ENCODE measurements at places on chromosomes 6 and 20.

- DNase-seq, result no peak
These were observed 25.0 kb downstream of the TGM6 start for GRCh38 chr20:2405693-2406065.

DNA sequence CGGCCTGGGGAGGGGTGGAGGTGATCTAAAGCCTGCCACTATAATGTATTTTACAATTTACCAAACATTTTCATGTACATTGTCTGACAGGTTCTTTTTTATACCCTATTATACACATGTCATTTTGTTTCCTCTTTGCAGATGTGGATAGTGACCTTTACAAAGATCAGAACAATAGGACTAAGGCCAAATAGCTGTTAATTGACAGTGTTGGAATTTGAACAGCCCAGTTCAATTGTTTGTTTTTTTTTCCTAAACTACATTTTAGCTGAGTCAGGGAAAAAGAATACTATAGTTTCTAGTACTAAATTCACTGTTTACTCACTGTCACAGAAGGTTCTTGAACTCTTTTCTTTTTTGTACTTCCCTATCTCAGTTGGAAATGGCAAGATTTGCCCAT is 40.2 kb downstream of the PGM3 start:
- no peak for DNase-seq

DNA sequence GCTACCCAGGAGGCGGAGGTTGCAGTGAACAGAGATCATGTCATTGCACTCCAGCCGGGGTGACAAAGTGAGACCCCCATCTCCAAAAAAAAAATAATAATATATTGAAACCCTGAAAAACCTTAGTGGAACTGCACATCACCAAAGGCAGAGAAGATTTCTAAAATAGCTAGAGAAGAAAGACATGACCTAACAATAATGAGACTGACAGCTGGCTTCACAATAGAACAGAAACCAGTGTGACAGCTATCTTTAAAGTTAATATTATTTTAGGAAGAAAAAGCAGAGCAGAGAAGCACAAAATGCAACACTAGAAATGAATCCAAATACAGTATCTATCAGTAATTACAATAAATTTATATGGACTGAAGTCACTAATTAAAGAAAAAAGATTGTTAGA is 67.1 kb upstream of the FLRT3 start:
- no peak for DNase-seq

- DNase-seq, result no peak
These were observed 6.9 kb upstream of the CABLES2 start for GRCh38 chr20:62413896-62414481.

GRCh38 chr20:24673678-24674570 is 204.5 kb downstream of the SYNDIG1 start:
- DNase-seq, result no peak

DNA sequence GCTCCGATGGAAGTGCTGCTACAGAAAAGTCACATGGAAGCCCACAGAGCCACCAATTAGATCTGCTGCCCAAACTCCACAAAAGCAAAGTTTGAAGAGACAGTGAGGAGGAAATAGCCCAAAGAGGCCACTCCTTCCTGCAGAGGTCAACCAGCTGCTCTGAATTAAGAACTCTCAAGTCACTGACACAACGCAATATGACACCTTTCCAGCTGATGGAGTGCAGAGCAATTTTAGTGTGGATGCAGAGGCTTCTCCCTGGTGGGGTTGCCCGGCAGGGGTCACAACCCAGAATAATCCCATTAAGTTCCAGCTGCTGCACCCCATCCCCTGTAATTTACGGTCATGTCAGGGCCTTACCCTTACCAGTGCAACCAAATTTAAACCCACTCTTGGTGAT is 361.9 kb upstream of the JARID2 start:
- no peak for DNase-seq

GRCh38 chr6:12490904-12491571 is 200.9 kb downstream of the EDN1 start:
- DNase-seq, result no peak

DNA sequence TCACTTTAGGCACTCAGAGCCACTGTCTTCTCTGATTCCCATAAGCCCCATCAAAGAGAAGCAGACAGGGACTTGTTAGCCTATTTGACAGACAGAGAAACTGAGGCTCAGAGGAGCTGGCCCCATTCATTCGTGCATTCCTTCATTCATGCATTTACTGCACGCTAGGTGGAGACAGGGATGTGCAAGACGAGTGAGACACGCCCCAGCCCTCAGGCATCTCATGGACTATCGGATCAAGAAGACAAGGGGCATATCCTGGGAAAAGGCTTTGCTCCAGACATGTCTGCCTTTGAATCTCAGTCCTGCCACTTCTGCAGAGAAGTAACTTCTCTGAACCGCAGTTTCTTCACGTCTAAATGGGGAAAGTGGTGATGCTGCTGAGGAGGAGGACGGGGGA is 54.1 kb downstream of the BPIFB1 start:
- no peak for DNase-seq

DNA sequence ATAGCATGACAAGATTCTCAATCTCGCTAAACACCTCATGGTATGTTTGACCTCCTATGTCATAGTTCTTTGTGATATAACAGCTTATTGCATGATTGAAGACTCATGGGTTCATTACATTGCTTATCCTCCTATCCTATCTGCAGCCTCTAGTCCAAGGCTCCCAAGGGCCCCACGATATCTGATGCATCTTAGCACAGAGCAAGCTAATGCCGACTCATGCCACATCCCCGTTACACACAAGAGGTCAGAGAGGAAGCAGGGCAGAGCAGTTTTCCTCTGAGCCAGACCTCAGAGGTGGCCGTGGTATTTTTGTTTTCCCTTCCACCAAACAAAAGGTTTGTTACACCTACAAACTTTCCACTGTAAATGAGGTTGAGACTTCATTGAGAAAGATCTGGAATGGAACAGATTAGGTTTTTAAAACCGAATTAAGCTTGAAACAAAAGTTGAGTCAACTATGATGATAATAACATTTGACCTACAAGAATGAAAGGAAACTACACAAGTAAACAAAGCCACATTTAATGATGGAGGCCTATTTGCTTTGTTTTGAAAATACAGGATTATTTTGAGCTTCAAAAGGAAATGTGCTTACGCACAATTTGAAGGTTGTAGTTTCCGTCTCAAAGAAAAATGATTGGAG is 133.9 kb upstream of the MYLIP start:
- DNase-seq, result no peak

GRCh38 chr6:8420031-8420588 is 15.2 kb downstream of the SLC35B3 start:
- DNase-seq, result no peak

- DNase-seq, result no peak
These were observed 16.0 kb downstream of the FOXO3 start for GRCh38 chr6:108576709-108577108.

- no peak for DNase-seq
These were observed 80.5 kb upstream of the SGK1 start for GRCh38 chr6:134398453-134398852.

DNA sequence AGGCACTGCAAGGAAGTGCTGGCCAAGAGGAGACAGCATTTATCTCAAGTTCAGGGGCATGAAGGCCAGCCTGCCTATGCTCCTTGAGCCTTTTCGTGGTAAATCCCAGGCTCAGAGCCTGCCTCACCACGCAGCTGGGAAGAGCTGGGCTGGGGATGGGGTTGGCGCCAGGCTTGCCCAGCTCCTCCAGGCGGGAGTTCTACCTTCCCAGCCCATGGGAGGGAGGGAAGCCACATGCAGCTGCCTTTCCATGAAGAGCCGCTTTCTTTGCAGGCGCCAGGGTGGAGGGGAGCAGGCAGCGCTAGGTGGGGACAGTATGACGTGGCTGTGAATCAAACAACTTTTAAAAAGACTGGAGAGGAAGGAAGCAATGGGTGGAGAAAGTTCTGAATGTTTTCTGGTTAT is 19.5 kb upstream of the SIRT5 start:
- DNase-seq, result no peak

GRCh38 chr6:88358846-88359245 is 192.7 kb upstream of the CNR1 start:
- DNase-seq, result no peak

GRCh38 chr6:35213824-35214756 is at the start of gene SCUBE3:
Gene SCUBE3 (plus strand): TSS chr6:35213956. CDS start chr6:35214419, 463 bp downstream.
- no peak for DNase-seq

- no peak for DNase-seq
These were observed 28.2 kb downstream of the CBFA2T2 start for GRCh38 chr20:33518071-33518470.

GRCh38 chr20:36644032-36644705 is 1.8 kb downstream of the SLA2 start:
- DNase-seq, result no peak

GRCh38 chr6:11208267-11208666 is 24.2 kb downstream of the NEDD9 start:
- no peak for DNase-seq

DNA sequence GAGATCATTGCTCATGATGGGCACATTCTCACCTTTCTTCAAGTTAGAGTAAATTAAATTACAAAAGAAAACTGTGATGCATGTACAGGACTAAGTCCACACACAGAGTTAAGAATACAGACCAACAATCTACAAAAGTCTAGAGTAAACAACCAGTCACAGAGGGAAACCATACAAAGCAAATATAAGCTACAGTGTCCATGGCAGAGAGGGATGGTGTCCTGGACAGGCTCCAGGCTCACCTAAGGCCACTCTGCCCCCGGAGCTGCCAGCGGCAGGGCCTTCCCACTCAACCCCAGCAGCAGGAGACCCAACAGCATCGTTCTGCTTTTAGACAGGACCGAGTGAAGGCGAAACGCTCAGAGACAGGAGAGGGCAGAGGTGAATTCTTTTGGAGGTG is 16.0 kb downstream of the PDE10A start:
- DNase-seq, result no peak

DNA sequence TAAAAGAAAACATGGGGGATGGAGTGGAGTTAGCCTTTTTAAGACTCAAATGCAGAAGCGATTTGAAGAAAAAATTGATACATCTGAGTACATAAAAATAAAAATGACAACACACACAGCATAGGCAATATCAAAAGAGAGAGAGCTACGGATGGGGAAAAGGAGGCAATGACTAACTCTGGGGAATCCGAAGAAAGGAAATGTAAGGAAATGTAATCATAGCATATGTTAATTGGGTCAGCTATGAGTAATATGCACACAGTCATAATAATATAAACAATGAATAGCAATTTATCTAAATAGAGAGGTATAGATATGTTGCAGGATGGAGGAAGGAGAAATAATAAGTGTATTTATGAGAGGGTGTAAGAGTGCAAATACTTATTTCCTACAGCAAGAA is 83.4 kb downstream of the NOL4L start:
- no peak for DNase-seq

DNA sequence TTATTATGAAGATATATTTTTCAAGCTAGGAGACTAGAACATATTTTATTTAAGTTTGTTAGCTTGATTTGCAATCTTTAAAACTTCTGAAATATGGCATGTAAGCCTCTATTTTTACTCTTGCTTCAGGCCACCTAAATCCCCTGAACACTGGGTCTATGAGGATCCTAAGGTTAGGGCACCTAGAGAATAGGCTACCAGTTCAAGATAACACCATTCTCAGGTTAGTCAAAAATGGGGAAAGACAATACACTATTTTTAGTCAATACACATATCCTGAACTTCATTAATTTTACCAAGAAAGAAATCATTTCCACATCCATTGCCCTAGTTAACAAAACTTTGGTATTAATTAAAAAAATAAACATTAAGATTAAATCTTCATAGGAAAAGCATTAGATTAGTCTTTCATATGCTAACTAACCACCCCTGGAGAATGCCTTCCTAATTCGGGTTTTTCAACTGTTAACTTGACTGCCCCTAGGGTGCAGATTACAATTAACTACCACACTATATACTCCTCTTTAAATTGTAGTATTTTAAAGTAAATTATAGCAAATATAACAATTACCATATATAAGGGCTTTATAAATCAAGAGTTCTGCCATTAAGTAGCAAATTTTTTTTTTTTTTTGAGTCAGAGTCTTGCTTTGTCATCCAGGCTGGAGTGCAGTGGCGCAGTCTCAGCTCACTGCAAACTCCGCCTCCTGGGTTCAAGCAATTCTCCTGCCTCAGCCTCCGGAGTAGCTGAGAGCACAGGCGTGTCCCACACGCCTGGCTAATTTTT is 6.7 kb upstream of the HSF2 start:
- no peak for DNase-seq

GRCh38 chr20:47232518-47232917 is 124.0 kb downstream of the ZMYND8 start:
- DNase-seq, result no peak

DNA sequence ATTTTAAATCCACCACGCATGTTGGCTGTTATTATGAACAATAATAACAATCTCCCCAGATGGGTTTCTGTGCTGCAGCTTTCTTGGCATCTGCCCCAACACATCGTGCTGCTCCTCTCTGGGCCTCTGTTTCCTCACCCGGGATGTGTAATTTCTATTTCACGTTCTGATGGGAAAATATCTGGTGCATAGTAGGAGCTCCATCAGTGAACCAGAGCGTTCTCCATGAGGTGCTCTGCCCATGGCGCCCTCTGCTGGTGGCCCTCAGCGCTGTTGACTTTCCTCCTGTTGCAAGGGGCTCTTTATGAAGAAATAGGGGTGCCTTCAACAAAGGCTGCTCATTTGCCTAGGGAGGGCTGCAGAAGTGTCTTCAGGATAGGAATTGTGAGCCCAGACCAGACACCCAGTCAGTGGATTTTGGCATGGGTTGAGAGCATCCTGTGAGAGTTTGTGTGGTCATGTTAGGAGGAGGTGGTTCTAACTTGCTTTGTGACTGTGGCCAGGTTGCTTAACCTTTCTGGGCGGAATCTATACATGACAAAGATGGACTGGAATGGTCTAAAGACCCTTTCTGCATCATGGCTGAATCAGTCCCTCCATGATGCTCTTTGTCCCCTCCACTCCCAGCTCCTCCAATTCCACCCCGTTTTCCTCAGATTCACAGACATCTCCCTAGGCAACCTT is 8.1 kb downstream of the SCRT2 start:
- no peak for DNase-seq

DNA sequence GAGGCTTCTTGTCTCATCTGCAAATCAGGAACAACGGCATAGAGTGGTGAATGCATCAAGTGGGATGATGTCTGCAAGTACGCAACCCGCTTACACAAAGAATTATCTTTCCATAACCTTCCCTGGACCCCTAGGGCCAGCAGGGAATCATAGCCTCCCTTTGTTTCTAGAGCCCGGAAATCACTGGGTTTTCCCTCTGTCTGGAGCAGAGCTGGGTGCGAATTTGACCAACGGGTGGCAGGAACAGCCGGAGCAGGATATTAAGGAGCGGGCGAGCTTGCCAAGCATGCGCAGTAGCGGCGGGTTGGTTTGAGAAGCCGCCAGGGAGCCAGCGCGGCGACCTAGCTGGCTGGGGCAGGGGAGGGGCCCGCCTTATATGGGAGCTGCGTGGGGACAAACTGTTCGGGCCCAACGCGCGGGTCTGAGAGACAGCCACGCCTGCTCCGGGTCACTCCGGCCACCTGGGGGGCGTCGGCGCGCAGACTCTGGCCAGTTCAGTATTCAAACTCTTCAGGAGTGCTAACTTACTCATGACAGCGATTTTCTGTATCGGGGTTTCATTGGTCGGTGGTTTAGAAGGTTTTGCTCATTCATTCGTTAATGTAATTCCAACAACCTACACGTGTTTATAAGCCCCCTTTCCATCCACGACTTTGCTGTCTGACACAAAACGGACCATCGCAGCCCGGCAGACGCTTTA is 1.6 kb upstream of the KIF16B start:
- peak; percentile 86 for DNase-seq

- no peak for DNase-seq
These were observed 261.4 kb upstream of the JARID2 start for GRCh38 chr6:14984519-14984853.

- DNase-seq, result no peak
These were observed 219.0 kb downstream of the THBS2 start for GRCh38 chr6:169034516-169035167.

GRCh38 chr20:29744071-29744470 is 1513.4 kb upstream of the DEFB115 start:
- DNase-seq, result no peak

Measured in Panc1 (cell line).